ENCODE measurements at places on chromosomes 5 and 9.
A peak's percentile ranks its signal among the peaks of the same experiment; 100 is the strongest.

- no peak for DNase-seq
These were observed 49.6 kb upstream of the CCNG1 start for GRCh38 chr5:163387589-163388343.

DNA sequence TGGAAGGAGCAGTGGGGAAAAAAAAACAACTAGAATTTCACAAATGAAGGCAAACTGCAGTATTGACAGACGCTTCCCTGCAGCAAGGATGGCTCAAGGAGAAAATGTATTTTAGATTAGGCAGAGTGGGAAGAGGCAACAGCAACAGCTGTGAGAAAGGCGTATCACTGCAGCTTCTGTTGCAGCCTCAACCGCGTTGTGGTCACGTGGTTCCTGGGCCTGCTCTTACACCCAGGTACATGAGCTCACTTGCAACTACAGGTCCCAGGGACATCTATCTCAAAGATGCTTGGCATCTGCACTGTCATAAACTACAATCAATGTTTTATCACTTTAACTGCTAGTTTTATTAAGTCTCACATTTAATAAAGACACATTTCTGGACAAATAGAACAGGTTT lies 36.0 kb upstream of the GOLM1 start:
- no peak for DNase-seq

DNA sequence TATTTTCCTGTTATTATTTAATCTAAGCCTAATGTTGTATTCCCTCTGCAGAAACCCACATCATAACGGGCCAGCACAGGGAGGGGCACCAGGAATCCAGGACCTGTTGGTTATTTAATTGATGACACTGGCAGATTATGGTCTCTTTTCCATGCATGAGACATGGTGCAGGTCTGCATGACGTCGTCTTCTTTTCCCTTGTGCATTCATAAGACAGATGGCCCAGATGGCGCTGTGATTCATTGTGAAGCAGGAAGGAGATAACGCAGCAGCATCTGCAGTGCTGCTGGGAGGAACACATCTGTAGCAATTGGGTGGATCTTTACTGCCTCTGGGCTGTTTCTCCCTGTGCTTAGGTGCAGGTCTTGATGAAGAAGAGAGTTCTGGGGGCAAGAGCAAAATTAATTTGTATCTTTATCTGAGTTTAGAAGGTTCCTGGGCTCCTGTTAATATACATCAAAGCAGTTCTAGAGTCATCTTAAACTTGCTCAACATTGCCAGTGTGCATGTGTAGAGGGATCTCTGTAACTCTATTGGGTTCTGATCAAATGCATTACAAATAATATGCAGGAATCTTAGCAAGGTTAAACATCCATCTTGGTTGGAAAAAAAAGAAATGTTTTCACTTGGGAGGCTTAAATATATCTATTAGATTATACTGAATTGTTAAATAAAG lies 176.1 kb downstream of the PCSK1 start:
- peak; percentile 43 for DNase-seq

DNA sequence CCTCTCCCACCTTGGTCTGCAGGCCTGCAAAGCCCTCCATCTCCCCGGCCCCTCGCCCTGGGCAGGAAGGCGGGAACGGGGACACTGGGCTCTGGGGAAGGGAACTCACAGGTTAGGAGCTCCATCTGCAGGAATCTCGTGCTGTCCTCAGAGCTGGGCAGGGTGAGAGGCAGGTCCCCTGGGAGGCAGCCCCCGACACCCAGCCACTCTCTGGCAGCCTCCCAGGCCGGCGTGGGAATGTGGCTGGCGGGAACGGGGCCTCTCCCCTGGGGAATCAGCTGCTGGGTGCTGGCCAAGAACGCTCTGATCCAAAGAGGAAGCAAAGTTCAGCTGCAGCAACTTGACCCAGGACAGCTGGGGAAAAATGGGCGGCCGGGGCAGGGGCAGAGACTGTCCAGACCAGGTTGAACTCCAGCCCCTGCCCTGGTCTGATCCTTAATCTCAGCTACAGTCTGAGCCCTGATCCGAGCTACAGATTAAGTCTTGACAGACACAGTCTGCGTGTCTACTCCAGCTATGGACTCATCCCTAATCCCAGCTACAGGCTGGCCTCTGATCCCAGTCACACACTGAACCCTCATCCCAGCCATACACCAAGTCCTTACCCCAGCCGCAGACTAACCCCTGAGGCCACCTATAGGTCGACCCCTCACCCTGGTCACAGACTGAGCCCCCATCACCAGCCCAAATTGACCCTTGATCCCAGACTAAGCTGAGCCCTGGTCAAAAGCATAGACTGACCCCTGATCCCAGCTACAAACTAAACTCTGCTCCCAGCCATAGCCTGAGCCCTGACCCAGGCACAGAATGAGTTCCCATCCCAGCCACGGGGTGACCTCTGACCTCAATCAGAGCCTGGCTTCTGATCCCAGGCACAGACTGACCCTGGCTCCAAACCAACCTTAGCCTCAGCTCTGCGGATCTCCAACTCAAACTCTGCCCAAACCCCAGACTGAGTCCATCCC lies 37.3 kb upstream of the EGFL7 start:
- DNase-seq: peak; percentile 71

GRCh38 chr5:38540314-38540713 lies 16.1 kb downstream of the LIFR start:
- peak; percentile 39 for DNase-seq

GRCh38 chr9:95177617-95178016 lies 139.9 kb downstream of the FANCC start:
- DNase-seq: no peak

- DNase-seq: no peak
These were observed 32.6 kb upstream of the ANXA1 start for GRCh38 chr9:73118898-73119554.

- DNase-seq: no peak
These were observed at the start of gene KCNMB1 for GRCh38 chr5:170388818-170389549. Gene KCNMB1 (minus strand): TSS chr5:170389367. CDS start chr5:170385447, 3,920 bp downstream.

DNA sequence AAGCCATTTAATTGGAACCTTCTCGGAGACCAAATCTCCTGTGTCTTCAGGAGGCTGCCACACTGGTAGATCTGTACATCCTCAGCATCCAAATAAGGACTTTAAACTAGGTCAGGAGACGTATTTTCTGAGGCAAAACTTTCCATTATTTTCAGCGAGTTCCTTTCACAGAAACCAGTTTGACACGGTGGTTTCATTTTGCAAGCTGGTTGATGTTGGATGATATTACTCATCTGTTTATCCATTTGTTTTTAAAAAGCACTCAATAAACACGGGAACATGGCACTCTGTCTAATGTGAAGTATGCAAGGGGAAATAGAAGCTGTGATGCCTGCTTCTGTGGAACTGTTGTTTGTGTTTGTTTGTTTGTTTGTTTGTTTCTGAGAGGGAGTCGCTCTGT lies 199.6 kb downstream of the ERCC6L2 start:
- DNase-seq: no peak

DNA sequence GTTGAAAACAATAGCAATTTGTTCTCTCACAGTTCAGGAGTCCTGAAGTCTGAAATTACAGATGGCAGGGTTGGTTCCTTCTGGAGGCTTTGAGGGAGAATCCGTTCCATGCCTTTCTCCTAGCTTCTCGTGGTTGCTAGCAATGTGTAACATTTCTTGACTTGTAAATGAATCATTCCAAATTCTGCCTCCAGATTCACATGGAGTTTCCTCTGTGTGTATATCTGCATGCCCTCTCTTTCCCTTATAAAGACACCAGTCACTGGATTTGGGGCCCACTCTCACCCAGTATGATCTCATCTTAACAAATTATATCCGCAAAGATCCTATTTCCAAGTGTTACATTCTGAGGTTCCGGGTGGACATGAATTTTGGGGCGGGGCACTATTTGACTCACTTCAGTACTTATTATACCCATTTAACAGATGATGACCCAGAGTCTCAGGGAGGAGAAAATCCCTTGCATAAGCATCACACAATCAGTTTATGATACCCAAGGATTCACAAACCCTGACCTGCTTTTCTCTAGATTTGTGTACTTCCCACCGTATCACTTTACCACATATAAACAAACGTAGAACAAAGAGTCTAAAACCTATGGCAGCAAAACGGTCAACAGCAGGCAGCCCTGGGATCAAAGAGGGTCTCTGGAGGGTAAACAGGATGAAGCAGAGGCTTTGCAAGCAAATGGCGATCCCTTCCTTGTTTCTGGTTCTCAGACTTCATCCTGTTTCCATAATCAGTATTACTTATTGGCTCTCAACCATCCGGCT lies 93.7 kb downstream of the C9orf152 start:
- DNase-seq: no peak

DNA sequence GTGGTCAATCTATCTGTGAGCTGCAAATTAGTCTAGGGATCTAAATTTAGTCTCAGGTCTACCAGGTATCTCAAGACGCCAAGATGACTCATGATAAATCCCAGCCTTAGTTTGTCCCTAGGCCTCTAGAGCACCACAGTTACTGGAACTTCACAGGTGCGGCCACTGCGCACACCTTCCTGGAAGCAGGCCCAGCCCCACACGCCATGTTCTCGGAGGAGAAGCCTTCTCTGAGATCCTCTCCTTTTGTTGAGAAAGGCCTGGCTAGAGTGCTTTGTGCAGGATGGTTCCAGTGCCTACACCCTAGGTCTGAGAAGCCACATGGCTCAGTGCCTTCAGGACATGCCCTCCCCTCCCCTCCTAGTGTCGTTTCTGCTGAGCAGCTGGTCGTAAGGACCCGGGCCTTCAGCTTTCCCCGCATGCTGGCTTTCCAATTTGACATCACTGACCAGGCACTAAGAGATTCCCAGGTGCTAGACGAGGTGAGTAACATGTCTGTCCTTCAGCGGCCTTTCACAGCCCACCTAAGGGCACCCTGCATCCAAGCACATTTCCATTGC lies 51.9 kb downstream of the IPPK start:
- DNase-seq: no peak

GRCh38 chr9:97271292-97271691 lies 36.2 kb upstream of the CCDC180 start:
- no peak for DNase-seq

DNA sequence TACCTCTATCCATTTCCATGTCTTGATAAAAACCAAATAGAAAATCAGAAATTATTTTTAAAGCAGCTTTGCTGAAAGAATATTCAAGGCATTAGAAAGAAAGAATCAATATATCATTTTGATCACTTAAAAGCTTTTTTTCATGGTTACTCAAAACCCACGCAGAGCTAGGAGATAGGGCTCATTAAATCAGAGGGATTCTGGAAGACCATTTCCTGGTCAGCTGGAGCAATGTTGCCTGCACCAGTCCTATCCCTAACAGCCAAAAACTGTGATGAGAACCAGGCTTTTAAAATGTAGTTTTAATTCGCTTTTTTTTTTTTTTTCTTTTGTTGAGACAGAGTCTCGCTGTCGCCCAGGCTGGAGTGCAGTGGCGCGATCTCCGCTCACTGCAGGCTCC lies 72.3 kb downstream of the ARSB start:
- DNase-seq: no peak

DNA sequence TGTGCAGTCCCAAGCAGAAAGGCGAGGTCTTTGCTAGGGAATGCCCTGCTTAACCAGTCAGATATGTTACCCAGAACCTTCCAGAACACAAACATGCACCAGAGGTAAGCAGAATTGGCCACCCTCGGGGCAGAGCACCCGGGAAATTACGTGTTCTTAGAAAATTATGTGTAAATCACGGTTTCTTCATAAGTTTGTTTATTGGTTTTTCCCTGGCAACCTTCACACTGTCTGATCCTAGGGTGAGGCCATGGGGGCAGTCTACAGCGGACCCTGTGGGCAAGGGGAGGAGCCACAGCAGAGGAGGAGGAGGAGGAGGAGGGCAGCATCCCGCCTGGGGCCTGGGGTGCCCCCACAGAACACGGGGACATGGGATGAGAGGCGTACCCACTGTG lies 31.4 kb downstream of the RXRA start:
- no peak for DNase-seq

GRCh38 chr9:83266331-83266665 lies 203.4 kb upstream of the RASEF start:
- no peak for DNase-seq

Measured in retina (tissue), 1 donor.